Stimulated activated CD4-positive, alpha-beta T cell treated with anti-CD3 and anti-CD28 coated beads, Interleukin-2, amount 100 ng/mL, for 24 hours (primary cell): ENCODE measurements at places on chromosomes 4 and X.

GRCh38 chr4:94595880-94596483 is 144.2 kb downstream of the PDLIM5 start:
- DNase-seq = no peak

GRCh38 chrX:120357186-120357585 is 4.7 kb upstream of the ATP1B4 start:
- DNase-seq = no peak

DNA sequence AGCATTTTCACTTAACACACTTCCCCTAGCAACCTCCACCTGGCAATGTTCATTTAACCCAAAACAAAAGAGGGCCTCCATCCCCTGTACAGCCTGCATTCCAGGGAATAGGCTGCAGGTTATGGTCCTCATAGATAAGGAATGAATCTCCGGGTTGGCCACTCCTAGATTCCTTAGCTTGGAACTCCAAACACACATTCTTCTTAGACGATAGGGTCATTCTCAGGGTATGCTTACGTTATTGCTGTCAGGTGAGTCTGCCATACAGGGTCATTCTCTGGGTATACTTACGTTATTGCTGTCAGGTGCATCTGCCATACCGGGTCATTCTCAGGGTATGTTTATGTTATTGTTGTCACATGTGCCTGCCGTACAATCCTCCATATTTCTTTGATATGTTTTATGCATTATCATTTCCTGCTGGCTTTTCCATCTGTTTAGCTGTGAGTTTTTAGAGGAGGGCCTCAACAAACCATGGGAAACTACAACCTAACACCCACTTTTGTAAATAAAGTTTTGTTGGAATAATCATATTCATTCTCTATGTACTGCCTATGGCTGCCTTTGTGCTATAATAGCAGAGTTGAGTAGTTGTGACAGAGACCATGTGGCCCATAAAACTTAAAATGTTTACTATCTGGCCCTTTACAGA is 8.2 kb upstream of the AFF1 start:
- DNase-seq = no peak

DNA sequence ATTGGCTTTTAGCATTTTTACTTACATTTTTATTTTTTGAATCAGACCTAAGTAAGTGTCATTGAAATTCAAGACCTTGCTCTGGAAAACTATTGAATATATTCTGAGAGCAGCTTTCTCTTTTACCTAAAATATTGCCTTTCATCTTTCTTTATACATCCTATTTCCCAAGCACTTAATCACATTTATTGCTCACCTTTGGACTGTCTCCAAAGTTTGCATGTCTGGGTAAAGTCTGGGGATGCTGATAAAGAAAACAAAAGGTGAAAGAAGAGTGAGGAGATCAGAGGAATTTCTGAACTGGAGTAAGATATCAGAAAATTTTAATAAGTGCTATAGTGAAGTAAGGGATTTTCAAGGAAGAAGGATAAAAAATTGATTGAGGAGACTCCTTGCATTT is 308.5 kb upstream of the AADAT start:
- DNase-seq = no peak

DNA sequence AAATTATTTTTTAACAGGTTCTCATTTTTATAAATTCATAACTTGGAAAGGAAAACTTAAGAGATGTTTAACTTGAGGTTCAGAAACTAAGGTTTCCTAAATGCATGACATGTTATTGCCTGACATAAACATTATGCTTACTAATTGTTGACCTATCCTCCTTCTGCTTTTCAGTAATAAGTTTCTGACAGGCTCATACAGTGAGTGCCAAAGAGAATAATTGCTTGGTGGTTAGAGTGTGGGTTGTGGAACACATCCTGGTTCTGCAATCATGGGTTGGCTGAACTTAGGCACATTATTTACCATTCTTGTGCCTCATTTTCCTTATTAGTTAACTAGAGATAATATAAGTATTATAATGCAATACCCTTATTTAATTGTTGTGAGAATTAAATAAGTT is 56.5 kb downstream of the BMPR1B start:
- no peak for DNase-seq

DNA sequence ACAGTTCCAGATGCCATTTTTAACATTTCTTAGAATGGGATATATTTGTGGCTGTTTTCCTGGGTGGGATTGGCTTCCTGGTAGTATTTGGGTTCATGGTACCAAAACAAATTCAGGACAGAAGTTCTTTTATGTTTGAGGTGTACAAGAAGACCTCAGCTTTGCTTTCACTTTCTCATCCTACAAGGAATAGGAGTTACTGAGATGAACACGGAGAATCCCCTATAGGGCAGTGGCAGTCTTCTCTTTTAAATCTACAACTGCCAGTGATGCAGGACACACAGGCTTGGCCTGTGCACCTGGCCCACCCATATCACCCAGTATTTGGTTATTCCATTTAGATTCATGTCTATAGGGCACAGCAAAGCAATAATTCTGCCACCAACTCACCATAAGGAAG is 35.2 kb downstream of the SLC10A7 start:
- DNase-seq = no peak

GRCh38 chrX:56026815-56027214 is 205.3 kb upstream of the KLF8 start:
- no peak for DNase-seq

DNA sequence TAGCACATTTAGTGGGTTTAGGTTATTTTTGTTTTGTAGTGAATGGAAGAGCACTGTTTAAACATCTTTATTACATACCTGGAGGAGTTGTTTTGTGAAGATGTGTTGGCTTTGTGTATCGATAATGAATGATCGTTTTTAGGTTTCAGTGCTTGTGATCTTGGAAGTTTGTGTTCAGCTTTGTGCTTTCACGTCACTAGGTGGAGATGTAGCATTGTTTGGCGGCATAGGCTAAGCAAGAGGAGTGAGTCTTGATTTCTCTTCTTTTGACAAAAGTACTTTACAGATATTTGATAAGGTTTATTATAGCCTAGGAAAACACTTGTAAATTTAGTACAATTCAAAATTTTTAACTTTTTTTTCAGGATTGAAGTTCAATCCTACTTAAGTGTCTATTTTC is 50.4 kb downstream of the PDK3 start:
- no peak for DNase-seq

DNA sequence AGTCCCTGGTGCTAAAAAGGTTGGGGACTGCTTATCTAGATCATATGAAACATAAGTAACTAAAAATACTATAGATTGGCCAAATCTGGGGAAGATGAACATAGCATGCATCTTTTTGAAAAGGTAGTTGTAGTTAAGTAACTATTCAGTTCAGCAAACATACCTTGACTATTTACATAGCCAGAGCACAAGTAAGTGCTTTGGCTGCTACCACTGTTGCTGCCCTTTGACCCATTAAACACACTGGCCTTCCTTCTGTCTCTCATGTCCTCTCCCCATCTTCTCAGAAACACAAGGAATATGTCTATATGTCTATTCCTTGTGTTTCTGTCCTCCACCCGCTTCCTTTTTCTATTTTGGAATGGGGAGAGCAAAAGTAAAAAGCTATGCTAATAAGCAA is 87.9 kb upstream of the SPRY1 start:
- no peak for DNase-seq

DNA sequence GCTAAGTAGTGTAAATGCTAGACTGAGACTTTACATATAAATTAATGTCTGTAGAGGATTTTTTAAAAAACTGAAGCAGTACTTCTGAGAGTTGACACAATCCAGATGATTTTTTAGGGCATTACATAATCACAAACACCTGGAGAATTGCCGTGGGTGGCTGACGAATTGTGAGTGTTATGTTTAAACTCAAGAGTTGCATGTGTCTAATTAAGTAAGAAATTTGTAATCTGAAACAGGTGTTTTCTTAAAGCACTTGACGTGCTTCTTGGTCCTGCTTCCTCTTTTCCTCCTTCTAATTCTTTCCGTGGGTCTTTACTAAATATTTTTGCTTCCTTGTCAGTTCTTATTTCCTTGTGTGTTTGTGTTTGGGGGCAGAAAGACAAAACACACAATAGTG is 27.8 kb downstream of the PIR start:
- no peak for DNase-seq

GRCh38 chr4:25966171-25966570 is 52.2 kb downstream of the SMIM20 start:
- no peak for DNase-seq

GRCh38 chrX:151609222-151609621 is 45.7 kb downstream of the PASD1 start:
- no peak for DNase-seq

DNA sequence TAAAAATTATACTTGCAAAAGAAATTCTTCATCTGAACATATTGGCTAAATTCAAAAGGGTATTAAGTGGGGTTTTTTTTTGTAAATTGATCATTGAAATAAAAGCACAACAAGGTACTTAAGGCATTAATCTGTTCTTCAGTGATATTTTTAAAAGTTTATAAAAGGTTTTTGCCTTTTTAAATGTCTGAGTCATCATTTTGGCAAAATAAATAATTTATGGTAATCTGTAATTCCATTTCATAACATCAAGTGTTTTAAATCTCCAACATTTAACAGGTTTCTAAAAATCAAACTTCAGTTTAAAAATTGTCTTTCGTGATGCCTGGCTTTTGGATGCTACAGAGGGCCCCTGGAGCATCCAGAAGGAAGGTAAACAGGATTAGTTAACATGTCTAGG is 27.4 kb downstream of the NLRP2B start:
- DNase-seq = no peak
